ENCODE measurements at places on chromosomes 5 and 9.

- DNase-seq: no peak
These were observed 217.1 kb upstream of the CD180 start for GRCh38 chr5:67413721-67414120.

DNA sequence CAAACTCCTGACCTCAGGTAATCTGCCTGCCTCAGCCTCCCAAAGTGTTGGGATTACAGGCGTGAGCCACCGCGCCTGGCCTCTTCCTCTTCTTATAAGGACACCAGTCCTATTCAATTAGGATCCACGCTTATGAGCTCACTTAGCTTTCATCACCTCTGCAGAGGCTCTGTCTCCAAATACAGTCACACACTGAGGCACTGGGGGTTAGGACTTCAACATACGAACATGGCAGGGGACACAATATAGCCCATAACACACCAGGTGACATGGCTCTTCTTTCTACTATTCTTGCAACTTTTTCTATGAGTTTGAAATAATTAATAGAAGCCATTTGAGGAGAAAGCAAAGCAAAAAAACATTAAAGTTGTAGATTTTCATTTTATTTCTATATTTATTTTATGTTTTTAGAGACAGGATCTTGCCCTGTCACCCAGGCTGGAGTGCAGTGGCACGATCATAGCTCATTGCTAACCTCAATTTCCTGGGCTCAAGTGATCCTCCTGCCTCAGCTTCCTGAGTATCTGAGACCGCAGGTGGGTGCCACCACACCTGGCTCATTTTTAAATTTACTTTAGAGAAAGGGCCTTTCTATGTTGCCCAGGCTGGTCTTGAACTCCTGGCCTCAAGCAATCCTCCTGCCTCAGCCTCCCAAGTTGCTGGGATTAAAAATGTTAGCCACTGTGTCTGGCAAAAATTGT is 6.0 kb upstream of the PRRT1B start:
- no peak for DNase-seq

DNA sequence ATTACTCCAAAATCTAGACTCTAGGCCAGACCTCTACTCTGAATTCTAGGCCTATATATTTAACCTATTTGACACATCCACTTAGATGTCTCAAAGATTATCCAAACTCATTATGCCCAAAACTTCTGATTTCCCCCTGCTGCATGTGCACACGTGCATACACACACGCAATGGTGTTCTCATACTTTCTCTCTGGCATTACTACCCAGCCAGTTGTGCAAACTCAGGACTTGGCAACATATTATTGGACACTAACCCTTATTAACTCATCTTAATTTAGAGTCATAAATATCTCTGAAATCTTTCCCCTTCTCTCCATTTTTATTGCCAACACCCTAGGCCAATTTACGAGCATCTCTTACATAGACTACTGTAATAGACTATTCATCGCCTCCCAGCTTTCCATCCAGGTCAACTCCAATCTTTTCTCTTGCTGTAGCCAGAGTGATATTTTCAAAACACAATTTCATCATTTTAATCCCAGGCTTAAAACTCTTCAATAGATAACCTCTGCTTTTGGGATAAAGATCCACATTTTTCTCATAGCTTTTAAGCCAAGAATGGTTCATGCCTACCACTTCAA is 141.2 kb upstream of the VLDLR start:
- DNase-seq: no peak

- DNase-seq: no peak
These were observed 354.7 kb downstream of the NDUFS4 start for GRCh38 chr5:53915120-53915519.

DNA sequence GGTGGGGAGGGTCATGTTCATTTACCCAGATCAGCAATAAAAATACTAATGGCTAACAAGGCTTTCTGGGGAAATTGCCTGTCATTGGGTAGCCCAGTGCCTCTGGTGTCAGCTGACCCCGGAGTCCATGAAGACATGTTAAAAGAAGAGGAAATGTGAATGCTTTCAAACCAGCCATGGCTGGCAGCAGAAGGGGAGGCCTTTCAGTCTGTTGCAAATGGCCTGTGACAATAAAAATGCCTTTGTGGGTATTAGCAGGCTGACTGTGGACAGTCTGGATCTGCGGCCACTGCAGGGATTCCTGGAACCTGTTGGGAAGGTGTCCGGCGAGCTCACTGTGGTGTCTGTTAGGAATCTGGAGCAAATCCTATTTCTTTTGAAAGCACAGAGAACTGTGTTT is 7.5 kb downstream of the ABL1 start:
- no peak for DNase-seq

DNA sequence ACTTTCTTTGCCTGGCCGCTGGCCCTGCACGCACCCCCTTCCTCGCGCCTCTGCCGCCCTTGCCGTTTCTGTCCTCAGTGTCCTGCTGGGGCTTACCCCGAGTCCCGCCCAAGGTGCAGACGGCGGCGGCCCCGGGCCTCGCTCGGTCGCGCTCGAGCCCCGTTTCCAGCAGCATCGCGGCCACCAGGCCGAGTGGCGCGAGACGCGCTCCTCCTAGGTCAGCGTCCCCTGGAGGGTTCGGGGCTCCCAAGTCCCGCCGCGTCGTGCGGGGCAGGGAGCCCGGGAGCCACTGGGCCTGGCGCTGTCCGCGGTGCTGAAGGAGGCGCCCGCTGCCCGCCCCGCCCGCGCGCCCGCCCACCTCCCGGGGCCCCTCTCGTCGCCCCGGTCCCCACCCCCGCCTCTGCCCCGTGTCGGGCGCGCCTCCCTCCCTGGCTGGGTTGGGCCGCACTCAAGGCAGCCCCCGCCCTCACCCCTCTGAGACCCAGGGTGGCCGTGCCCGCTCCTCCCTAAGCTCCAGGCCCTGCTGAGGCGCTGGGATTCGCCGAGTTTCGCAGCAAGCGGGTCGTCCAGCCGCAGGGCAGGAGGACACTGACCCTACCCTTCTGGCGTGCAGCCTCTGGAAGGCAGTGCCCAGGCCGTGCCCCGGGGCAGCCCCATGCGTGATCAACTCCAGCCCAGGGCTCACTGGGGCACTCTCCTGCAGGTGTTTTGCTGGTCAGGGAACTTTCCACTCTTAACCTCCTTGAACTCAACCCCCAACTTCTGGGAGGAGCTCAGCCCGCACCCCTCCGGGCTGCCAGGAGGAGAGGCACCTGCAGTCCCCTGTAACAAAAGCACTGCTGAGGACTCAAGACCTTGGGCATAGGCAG is at the start of gene LHX3:
LHX3 (minus strand) TSS at position 291 of the 869 bp plus-strand sequence; CDS start at position 175, 116 bp downstream.
- no peak for DNase-seq

DNA sequence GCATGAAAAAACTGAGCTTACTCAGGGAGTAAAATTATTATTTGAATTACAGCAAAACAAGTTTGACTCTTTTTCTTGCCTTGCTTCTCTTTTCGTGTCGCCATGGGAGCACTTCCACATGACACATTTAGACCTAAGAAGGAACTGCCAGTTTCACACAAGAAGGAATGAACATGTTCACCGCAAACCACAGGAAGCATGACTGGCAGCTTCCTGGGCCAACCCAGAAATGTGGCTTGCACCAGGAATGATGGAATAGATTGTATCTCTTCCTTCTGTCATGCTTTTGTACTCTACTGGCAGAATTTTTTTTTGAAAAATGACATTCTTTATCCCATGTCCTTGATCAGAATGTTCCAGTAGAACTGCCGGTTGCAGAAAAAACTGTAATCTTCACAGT is 32.9 kb upstream of the MAN2A1 start:
- no peak for DNase-seq

DNA sequence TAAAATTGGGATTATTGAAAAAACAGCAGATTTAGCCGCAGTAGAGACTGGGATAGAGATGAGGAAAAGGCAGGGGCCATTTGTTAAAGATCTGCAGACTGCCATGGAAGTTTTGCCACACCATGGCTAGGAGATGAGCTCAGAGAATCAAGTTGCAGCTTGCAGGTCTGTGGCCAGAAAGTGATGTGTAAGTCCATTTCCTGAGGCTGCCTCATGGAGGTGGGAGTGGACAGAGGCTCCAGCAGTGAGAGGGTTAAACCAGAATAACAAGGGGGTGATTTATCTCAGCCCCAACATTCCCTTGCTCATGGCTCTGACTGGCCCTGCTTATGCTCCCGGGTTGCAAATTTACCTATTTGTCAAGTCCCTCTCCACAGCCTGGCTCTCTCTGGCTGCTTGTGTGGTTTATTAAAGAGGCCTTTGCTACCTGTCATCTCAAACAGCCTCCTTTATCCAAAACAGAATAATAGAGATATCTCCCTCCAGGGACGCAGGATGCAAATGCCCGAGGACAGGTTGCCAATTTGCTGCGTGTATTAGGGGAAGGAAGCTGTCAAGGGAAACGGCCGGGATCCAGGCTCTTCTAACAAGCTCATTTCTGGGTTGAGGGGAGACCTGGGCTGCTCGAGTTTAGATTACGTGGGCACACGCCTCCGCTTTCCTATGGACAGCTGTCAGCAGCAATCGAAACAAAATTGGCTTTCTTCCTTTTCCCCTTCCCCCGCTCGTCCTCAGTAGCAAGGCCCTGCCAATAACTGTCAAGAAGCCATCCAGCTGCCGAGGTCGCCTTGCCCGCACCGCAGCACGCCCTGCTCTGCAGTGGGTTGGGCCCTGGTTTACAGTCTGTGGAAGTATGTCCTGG is 72.8 kb upstream of the PITX1 start:
- DNase-seq: no peak

GRCh38 chr5:107937651-107938355 is 267.1 kb upstream of the EFNA5 start:
- DNase-seq: no peak

DNA sequence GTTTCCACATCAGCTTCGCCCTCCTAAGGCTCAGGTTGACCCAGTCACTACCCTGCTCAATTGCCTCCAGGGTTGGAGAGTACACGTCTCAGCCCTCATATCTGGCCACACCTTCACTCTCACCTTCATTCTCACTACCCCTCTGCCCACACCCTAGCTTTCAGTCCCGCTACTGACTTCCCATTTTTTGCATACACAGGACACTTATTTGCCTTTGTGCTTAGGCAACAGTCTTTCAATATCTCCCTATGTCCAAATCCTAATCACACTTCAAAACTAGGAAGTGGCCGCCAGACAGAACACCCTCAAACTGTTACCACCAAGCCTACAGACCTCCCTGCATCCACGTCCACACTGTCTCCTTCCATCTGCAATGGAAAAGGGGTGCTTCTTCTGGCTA is 10.9 kb downstream of the MCTP1 start:
- no peak for DNase-seq

GRCh38 chr5:176131771-176132170 is 106.5 kb upstream of the SIMC1 start:
- no peak for DNase-seq

DNA sequence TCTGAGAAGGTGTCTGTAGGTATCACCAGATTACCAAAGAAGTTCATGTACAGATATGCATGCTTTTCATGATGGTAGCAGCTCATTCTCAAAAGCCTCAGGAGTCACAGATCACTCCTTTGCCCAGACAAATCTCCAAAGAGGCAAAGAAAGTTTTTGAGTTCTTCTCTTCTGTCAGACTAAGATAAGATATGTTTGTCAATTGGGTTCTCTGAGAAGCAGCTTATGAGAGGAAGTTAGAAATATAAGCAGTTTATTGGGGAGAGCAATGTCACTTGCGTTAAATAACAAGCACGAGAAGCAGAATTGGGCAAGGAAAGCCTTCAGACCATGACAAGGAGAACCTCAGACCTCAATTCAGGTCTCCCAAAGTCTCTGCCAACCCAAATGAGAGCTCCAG is 219.2 kb upstream of the KLF4 start:
- DNase-seq: no peak

DNA sequence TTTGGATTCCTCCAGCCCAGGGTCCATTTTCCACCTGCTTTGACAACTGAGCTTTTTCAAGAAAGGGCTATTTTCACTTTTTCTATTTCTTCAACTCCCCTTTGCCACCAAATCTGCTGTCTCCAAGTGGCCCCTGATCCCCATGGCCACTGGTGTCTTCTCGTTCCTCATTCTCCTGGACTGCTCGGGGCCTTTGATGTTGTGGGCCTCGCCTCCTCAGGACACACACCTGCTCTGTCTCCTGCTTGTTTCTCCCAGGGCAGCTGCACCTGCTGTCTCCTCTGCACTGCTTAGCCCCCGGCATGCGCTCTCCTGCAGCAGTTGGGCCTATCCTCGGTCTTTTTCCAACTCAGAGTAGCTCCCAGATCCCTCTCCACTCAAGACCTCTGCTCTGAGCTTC is 16.3 kb upstream of the NANS start:
- DNase-seq: no peak

DNA sequence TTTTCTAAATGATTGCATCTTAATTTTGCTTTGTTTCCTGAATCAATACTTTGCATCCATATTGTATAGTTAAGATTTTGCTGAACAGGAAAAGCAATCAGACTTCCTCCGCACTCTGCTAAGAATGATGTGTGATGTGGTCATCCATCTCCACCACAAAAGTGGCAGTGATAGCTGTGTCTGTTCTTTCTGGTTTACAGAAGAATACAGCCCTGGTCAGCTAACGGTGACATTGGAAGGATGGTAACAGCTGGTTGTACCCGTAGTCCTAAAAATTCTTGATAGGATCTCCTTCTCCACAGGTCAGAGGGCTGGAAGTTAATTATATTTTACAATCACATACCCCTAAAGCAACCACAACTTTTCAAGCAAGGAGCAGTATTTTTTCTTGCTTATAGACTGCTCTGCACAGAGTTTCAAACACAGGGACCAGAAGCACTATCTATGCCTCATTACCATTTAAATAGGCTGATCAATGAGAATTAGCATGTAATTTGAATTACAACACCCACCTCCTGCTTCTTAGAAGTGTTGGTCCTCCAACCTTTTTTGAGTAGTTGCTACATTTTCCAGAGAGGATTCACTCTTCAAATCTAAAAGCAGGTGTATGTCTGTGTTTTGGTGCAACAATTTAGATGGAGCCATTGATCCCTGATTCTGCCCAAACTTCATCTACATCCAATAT is 1191.9 kb upstream of the NUDT12 start:
- no peak for DNase-seq

GRCh38 chr9:108149326-108149725 is 659.8 kb upstream of the KLF4 start:
- DNase-seq: no peak

Data from H54 (cell line).